A673 (cell line): ENCODE measurements at places on chromosomes 2 and 18. TPM values are rescaled to one million over a fixed set of nuclear protein-coding genes. Genes with fewer than 3 reads are reported as not detected.

Gene CYP27C1
- total RNA-seq = 3.0 and 4.2 TPM in 2 replicates

Gene ELOA2
- not detected in 2 replicates for total RNA-seq

Gene STAT4
- total RNA-seq = 0.33 and 0.71 TPM in 2 replicates

Gene CEBPZOS
- 56.9 and 61.8 TPM in 2 replicates for total RNA-seq

Gene TNFRSF11A
- 0.37 TPM in 2 replicates for total RNA-seq

Gene TLX2
- not detected in 2 replicates for total RNA-seq

Gene OR6B2
- not detected in 2 replicates for total RNA-seq

Gene KIAA2012
- total RNA-seq = 0.13 TPM in 1 of 2 replicates, not detected in the other

Gene MTX2
- 31.1 and 35.1 TPM in 2 replicates for total RNA-seq

Gene SOCS6
- total RNA-seq = 15.5 and 20.1 TPM in 2 replicates

Gene ANKAR
- 3.5 and 4.5 TPM in 2 replicates for total RNA-seq

Gene CETN1
- total RNA-seq = not detected in 2 replicates

Gene MAB21L4
- total RNA-seq = not detected in 2 replicates

Gene REG3A
- total RNA-seq = not detected in 2 replicates

Gene G6PC2
- not detected in 2 replicates for total RNA-seq

Gene SLC5A7
- not detected in 2 replicates for total RNA-seq

Gene GBX2
- total RNA-seq = not detected in 2 replicates

Gene EFHD1
- total RNA-seq = 0.58 and 1.4 TPM in 2 replicates

Gene MITD1
- total RNA-seq = 22.3 and 25.3 TPM in 2 replicates

Gene SERPINB3
- not detected in 2 replicates for total RNA-seq

Gene RAB17
- 0.62 TPM in 1 of 2 replicates, not detected in the other for total RNA-seq

Gene MATN3
- total RNA-seq = 2.7 and 2.8 TPM in 2 replicates

Gene OXER1
- 0.46 and 0.90 TPM in 2 replicates for total RNA-seq

Gene AGXT
- not detected in 2 replicates for total RNA-seq

Gene FBXO36
- 3.1 and 5.0 TPM in 2 replicates for total RNA-seq

Gene COLEC12
- total RNA-seq = 0.86 and 1.5 TPM in 2 replicates

Gene HOXD9
- total RNA-seq = 63.0 and 64.9 TPM in 2 replicates

Gene FN1
- total RNA-seq = 1,570 and 2,058 TPM in 2 replicates
